ENCODE measurements at places on chromosomes 1 and 21.

GRCh38 chr1:8017495-8018197 lies 8.5 kb downstream of the ERRFI1 start:
- DNase-seq, result no peak

DNA sequence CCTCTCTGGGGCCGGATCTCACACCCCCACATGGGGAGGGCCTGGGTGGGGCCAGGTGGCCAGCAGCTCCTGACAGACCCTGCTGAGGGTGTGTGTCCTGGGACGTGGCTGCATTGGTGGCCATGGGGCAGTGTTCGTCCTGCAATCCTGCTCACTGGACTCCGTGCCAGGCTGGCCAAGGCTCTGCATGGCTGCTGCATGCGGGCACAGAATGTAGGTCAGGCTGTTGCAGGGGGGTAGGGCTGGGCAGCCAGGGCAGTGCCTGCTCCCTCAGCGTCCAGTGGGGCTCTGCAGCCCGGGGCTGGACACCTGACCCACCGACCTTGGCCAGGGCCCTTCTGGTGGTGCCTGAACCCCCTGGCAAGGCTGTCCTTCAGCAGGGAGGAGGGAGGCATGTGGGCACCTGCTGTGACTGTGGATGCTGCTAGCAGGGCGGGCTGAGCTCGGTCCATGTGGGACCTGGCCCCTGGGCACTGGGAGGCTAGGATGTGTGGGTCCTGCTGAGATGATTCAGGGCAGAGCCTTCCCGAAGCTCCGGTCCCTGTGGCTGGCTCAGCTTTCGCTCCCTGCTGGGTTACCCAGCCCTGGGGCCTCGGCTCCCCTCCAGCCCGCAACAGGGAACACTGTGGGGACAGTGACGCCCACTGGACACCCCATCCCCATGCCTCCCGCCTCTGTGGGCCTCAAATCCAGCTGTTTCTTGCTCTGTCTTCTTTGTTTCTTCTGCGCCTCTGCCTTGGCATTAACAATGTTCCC lies 14.9 kb upstream of the PLCH2 start:
- DNase-seq, result no peak

- DNase-seq, result no peak
Measured at GRCh38 chr1:56265216-56265615, 314.1 kb downstream of the PLPP3 start.

- DNase-seq, result peak; percentile 84
Measured at GRCh38 chr1:82485591-82486369, 685.0 kb downstream of the ADGRL2 start.

DNA sequence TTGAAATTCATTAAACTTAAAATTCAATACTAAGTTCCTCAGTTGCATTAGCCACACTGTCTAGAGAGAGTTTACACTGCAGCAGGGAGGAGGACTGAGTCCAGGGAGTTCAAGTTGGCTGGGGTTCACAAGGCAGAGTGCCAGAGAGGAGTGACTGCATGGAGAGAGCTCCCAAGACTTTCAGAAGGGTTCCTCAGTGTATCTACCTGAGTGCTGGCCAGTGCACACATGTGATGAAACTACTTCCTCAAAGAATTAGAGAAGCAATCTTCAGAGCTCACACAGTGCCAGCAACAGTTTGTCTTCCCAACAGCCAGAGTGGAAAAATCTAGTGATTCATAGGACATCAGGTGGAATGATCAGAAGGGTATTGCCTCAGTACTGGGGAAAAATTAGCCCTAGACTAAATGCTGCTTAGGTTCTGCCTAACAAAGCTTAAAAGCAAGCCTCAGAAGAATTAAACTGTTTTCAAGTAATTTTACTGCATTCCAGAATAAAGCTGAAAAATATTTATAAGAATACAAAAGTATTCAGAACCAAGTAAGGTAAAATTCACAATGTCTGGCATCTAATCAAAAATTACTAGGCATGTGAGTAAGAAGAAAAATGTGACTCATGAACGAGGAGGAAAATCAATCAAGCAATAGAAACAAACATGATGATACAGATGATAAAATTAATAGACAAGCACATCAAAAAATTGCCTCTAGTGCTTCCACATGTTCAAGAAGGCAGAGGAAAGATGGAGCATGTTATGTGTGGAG lies 10.4 kb upstream of the WNT3A start:
- peak; percentile 71 for DNase-seq

- DNase-seq, result no peak
Measured at GRCh38 chr1:226784081-226785049, 45.3 kb upstream of the ITPKB start.
